Lung (tissue), 17 donors: ENCODE measurements at places on chromosomes 5 and 9. TPM values are rescaled to one million over a fixed set of nuclear protein-coding genes. Genes with fewer than 3 reads are reported as not detected.

DNA sequence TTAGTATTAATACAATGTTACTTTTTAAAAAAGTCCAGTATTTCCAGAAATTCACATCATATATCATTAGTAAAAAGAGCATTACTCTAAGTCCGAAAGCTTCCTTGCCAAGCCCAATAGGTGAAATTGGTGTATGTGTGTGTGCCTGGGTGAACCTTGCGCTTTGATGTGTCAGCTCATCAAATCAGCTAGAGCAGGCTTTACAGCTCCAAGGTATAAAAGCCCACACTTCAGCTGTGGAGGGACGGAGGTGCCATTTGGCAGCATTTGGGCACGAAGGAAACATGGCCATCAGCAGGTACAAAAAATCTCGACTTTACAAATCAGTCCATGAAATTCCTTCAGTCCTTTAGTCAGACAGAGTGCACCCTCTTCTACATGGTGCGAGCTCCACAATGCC lies 76.5 kb upstream of the IL7R start:
- no peak for DNase-seq

- DNase-seq = peak; percentile 86
Measured at GRCh38 chr5:111779922-111780292, 22.9 kb upstream of the NREP start.

- DNase-seq = no peak
Measured at GRCh38 chr9:9612270-9612669, 1000.5 kb downstream of the PTPRD start.

- DNase-seq = no peak
Measured at GRCh38 chr9:109739760-109740159, 40.2 kb upstream of the PALM2AKAP2 start.

GRCh38 chr5:383621-384020 lies 59.4 kb upstream of the EXOC3 start:
- no peak for DNase-seq

DNA sequence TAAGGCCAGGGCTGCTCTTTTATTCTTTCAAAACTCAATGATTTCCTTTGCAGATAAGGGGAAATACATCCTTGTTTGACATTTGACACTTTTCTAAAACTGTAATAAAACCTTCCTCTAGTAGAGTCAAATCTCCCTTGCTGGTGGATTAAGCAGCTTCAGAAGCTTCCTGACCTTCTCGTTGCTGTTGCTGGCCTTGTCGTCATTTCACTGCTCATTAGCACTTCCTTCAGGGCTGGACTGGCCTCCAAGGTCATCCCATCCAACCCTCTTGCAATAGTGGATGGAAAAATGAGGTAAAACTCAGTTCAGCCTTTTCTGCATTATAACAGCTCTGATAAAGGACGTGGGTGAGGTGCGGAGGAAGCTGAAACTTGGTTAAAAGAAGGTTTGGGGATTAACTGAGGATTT lies 1.1 kb upstream of the ADAMTSL1 start:
- DNase-seq = peak; percentile 71

DNA sequence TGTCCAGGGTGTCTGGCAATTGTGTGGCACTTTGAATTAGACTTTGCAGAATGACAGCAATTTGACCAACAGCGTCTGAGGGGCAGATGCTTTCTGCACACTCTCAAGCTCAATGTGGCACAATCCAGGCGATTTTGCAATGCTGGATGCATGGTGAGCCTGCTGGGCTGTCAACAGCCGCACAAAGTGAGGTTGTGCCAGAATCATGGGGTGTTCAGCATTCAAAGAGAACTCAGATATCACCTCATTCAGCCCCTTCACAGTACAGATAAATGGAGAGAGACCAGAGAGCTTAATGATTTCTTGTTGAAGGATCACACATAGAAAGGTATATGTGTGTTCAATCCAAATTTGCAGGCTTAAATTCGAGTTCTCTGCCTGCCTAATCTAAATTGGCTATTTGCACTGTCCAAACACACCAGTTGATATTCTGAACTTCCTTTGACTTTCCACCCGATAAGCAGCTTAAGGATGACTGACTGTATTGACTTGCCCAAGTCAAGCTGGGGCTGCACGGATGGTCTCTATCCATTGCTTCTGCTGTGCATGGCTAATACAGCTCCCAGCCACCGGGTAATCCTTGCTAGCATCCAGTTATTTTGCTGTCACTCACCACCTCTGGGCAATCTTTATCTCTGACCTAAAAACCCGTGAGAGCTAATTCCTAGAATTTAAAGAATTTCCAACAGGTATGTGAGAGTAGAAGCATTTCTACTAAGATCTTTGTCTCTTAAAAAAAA lies 157.9 kb upstream of the TAS2R1 start:
- DNase-seq = peak; percentile 91

DNA sequence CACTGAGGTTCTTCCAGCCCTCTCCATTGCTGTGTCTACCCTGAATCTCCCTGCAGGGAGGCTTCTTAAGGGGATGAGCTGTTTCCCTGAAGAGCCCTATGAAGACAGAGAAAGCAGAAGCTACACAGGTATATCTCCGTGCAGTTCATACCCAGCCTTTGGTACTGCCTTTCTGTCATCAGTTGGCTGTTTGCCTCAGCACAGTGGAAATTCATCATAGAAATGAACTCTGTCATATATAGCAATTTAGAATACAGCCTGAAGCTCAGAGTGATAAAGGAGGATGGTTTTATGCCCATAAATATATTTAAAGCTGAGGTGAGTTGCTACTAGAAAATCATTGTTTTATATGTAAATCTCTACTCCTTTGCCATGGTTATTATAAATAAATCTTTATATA lies 42.6 kb upstream of the KCNN2 start:
- DNase-seq = no peak

DNA sequence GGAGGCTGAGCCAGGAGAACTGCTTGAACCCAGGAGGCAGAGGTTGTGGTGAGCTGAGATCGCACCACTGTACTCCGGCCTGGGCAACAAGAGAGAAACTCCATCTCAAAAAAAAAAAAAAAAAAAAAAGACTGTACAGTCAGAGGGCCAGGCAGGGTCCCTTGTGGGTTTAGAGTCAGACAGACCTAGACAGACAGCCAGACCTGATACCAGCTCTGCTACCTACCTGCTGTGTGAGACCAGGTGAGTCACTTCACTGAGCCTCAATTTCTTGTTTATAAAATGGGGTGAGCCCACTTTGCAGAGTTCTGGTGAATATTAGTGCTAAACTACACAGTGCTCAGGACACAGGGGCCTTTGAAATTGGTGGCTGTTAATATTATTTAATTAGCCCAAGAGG lies 19.7 kb downstream of the TRIM14 start:
- no peak for DNase-seq

GRCh38 chr5:133432956-133433532 lies 179.3 kb downstream of the FSTL4 start:
- no peak for DNase-seq

GRCh38 chr9:98740226-98740881 lies 31.6 kb upstream of the GABBR2 start:
- DNase-seq = no peak

GRCh38 chr5:100260968-100261367 lies 274.2 kb upstream of the FAM174A start:
- no peak for DNase-seq

DNA sequence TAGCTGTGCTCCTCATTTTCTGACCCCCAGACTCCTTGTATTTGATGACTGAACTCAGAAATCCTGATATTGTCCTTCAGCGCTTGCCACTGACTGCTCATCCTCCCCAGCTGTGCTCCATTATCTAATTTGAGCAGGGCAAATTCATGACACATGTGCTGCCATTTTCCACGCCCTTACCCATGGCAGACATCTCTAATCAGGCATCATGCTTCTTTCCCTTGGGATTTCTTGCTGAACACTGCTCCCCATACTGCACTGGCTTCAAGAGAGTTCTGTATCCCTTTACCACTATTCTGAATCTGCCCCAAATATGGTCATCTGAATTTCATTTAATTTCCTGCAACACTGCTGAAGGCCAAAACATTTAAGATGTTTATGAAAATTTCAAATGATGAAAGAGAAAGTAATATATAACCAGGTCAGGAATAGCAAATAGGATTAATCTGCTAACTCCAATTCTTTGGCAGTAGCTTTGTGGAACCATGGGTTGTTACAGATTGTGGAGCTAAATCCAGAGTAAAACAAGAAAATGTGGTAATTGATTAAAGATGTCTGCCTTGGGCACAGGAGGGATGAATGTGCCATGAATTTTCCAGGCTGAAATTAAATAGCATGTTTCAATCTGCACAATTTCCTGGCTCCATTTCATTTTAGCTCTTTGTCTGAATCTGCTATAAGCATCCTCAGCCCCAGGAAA lies 93.6 kb downstream of the CYFIP2 start:
- DNase-seq = no peak

Gene MTMR12
- total RNA-seq = 43.3 TPM

Gene C9orf57
- not detected for total RNA-seq

Gene SPINK6
- total RNA-seq = not detected

Gene PHYHD1
- total RNA-seq = 25.5 TPM

Gene MYORG
- 12.2 TPM for total RNA-seq

Gene PCDHGA6
- total RNA-seq = 8.5 TPM

Gene IFNA21
- total RNA-seq = not detected

Gene SPATA31C1
- not detected for total RNA-seq
